Stimulated activated CD4-positive, alpha-beta T cell treated with anti-CD3 and anti-CD28 coated beads, Interleukin-12 subunit alpha, Interleukin-12 subunit beta, amount 100 ng/mL, for 48 hours (primary cell): ENCODE measurements at places on chromosomes 1 and 21.

GRCh38 chr1:43402089-43402865 is 12.6 kb downstream of the SZT2 start:
- DNase-seq = no peak

DNA sequence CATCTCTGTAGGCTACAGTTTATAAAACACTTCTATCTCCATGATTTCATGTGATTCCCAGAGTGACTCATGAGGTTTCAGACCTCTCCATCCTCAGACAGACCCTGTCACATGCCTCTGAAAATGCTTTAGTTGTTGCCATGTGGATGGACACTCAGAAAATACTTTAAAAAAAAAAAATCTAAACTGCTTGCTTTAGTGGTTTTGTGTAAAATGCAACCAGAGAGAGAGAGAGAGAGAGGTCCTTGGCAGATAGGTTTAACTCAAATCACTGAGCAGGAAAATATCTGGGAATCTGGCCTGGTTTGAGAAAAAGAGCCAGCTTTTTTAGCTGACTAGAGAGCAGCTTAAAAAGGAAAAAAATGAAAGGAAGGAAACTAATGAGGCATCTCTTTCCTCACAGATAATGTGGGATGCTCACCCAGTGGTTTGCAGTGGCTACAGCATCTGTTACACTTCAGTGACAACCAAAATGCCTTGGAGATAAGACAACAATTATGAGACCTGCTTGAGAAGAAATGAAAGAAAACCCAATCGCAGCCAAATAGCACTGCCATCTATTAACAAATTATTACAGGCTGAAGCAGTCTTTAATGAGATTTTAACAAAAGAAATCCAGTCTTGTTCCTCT is 54.6 kb upstream of the SYT14 start:
- DNase-seq = no peak

GRCh38 chr1:212514056-212514614 is 81.4 kb downstream of the NENF start:
- no peak for DNase-seq

- no peak for DNase-seq
Measured at GRCh38 chr1:246221485-246222255, 285.4 kb downstream of the SMYD3 start.

- DNase-seq = no peak
Measured at GRCh38 chr1:178237121-178237520, 143.2 kb downstream of the RASAL2 start.

- no peak for DNase-seq
Measured at GRCh38 chr21:46082963-46083790, 14.7 kb upstream of the COL6A2 start.

GRCh38 chr1:69513601-69514000 is 54.1 kb upstream of the LRRC7 start:
- no peak for DNase-seq

DNA sequence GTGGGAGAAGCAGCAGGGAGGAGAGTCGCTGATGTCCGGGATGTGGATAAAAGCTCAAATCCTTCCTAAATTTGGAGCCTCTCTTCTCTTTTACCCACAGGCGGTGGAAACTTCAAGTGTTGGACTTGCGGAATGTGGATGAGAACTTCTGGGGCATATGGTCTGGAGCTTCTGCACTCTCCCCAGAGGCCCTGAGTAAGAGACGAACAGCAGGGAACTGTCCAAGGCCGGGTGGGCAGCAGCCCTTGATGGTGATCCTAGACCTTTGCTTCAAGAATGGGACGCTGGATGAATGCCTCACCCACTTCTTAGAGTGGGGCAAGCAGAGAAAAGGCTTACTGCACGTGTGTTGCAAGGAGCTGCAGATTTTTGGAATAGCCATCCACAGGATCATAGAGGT is 1.9 kb downstream of the PRAMEF12 start:
- DNase-seq = no peak

- DNase-seq = no peak
Measured at GRCh38 chr1:154739654-154740053, 130.4 kb downstream of the KCNN3 start.

- peak; percentile 52 for DNase-seq
Measured at GRCh38 chr1:2526824-2527555, 594 bp upstream of the PANK4 start.

GRCh38 chr1:147849098-147849895 is 53.3 kb upstream of the GJA8 start:
- DNase-seq = no peak

- no peak for DNase-seq
Measured at GRCh38 chr1:183318433-183318832, 99.7 kb downstream of the NMNAT2 start.

DNA sequence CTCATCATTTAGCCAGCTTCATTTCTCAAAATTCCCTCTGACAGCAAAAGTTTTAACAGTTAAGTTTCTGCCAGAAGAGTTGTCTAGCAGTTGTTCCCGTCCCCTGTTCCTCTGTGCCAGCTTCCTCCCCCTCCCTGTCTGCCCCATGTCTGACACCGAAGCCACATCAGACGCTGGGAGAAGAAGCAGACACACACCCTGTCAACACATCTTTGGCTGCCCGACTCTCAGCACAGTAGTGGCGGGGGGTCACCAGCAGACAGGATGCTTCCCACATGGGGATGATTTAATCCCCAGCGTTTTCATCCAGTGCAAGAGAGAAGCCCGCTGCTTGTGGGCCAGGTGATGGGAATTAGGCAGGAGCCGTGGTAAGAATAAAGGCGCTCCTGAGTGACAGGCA is 379.4 kb upstream of the RUNX1 start:
- no peak for DNase-seq

DNA sequence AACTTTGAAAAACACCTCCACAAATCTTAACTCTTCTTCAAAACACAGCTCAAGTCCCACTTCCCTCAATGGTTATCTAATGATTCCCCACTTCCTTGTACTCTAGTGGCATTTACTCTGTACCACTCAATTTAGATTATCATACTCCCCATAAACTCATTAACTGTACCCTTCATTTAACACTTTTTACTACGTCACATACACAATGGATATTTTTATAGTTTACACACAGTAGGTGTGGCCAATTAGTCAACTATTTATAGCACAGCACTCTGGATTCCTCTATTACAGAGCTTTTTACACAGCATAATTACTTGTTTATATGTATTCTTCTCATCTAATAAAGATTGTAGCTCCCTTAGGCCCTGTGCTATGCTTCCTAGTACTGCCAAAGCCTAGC is 62.1 kb downstream of the FOXJ3 start:
- DNase-seq = no peak

DNA sequence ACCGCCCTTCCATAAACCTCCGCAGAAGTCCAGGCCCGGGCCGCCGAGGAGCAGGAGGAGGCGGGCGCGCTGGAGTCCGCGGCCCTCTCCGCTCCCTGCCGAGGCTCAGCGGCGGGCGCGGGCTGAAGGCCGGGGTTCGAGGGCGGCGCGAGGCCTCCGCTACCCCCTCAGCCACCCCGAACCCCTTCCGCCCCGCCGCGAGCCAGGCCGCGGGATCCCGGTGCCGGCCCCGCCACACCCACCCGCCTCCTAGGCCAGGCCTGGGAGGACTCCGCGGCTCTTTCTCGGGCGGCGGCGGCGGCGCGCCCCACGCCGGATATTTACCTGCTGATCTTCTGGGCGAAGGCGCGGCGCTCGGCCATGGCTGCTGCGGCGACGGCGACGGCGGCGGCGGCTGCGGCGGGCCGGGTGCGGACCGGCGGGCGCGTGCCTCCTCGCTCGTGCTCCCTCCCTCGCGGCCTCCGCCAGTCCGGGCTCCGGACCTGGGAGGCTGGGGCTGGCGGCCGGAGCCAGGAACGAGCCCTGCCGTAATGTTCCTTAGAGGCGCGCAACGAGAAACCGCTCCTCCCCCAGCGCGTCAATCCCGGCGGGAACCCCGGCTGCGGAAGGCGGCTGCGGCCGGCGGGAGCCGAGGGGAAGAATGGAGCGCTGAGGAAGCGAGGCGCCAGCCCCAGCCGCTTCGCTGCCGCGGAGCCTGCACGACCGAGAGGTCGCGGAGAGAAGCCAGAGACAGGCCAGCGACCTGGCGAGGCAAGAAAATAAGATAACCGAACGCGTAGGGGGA is at the start of gene DOCK7:
Gene DOCK7, minus strand, starts transcription at position 484 of the 784 bp plus-strand sequence. Its CDS starts 122 bp downstream, at position 362.
- DNase-seq = no peak

DNA sequence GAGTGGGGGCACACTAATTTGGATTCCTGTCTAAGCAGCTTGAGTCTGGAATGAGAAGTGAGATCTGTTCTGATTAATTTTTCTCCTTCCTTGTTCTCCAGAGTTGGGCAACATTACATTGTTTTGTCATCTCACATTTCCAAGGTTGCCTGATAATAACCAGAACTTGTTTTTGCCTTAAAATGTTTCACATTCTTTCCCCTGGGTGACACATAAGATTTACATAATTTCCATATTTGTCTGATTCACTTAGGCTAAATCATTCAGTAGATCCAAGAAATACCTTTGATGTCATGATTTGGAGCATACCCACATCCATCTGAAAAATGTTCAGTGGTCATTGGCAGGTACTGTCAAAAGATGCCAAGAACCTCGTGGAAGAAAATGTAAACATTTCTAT is 60.3 kb downstream of the XCL2 start:
- DNase-seq = no peak

- no peak for DNase-seq
Measured at GRCh38 chr1:207007352-207008033, 25.1 kb downstream of the C1orf116 start.

DNA sequence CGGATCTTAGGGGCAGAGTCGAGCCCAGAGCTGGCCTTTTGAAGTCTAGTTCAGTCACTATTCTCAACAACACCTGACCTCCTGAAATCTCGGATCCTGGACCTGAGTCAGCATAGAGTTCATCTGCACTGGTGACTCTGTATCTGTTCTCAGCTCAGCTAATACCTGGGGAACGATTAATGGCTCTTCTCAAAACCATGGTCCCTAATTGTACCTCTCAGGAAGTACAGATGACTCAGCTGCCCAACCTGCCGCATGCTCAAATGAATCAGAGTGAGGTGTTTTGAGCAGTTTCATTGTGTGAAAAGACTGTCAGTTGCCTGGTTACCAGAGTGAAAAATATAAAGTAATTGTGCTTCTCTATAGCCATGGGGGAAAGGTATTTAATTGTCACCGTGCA is 89.2 kb downstream of the SLC35F3 start:
- DNase-seq = peak; percentile 3

- no peak for DNase-seq
Measured at GRCh38 chr1:192860478-192861185, 51.8 kb downstream of the RGS2 start.

GRCh38 chr1:180854456-180854855 is 58.2 kb upstream of the KIAA1614 start:
- no peak for DNase-seq

DNA sequence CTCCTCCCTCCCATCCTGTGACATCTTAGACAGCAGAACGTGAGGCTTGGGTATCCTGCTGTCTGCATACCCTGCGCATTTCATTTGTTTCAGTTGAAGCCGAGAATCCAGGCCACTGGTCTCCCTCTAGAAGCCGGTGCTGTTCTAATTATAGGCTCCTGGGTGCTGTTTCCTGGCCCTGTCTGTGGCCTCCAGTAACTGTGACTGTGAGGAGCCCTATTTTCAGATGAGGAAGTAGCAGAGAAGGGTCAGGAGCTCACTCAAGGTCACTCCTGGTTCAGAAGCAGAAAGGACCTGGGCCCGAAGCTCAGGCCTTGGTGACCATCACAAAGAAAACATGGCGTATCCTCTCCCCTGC is 24.0 kb downstream of the COQ8A start:
- DNase-seq = no peak

- DNase-seq = no peak
Measured at GRCh38 chr1:49319426-49319963, 542.8 kb upstream of the BEND5 start.

GRCh38 chr1:3298197-3298596 is 156.3 kb upstream of the ARHGEF16 start:
- no peak for DNase-seq

- DNase-seq = no peak
Measured at GRCh38 chr1:242586360-242586680, 61.8 kb upstream of the PLD5 start.

DNA sequence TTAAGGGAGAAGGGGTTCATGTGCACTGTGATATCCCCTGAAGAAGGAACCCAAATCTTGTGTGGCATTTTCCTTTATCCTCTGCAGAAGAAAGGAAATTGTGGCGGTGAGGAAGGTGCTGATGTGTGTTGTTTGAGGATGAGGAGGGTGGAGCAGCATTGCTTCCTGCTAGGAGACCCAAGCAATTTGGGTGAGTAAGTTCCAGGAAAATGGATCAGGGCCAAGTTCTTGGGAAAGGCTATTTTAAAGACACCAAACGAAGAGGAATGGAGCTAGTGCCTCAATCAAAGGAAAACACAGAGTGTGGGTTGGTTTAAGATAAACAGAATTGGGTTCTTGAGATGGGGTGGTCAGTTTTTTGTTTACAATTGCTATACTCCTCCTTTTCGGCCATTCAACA is 86.7 kb upstream of the MARK1 start:
- no peak for DNase-seq

GRCh38 chr1:246760422-246761347 is 36.5 kb downstream of the SCCPDH start:
- DNase-seq = no peak

DNA sequence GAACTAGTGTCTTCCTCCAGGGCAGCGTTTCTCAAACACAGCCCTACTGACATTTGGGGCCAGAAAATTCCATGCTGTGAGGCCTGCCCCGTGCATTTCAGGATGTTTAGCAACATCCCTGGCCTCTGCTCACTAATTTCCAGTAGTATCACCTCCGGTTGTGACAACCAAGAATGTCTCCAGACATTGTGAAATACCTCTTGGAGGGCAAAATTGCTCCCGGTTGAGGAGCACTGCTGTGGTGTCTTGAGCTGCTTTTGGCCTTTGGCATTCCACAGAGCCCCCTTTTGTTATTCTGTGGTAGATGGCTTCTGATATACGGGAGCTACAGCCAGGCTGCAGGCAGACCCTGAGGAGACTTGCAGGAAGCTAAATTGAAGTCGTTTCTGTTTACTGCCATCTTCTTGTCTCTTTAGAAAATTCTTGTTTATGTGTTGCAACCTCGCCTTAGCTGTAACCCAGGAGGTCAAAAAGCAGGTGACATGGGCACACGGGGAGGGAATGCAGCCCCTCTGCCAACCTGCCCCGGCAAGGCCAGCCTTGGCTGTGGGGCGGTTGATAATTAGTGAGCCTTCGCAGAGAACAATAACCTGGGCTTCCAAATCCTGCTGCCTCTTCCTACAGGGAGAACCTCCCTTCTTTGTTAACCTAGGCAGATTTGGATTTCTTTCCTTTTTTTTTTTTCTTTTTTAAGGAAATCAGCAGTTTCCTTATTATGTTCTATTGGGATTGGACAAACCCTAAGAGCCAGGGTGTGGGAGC is 74.7 kb upstream of the AKT3 start:
- no peak for DNase-seq

DNA sequence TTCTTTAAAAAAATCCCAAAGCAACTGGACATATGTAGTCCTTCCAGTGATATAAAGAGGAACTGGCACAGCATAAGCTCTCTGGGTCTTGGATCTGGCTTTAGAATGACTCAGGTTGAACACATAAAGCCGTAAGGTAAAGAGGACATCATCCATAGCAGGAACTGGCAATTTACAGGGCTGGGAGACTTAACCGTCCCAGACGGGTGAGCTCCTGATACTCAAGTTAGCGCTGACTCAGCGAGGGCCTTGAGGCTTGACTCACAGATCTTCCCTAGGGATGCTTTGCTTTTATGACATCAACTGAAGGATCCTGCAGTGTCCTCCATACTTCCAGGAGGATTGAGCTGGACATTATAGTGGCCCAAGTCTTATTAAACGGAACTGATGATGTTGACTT is 154.1 kb downstream of the CLIC6 start:
- no peak for DNase-seq

GRCh38 chr21:32140151-32140550 is 138.7 kb downstream of the MIS18A start:
- DNase-seq = no peak

- DNase-seq = no peak
Measured at GRCh38 chr1:16348414-16349182, 3.7 kb downstream of the FBXO42 start.
